ENCODE measurements at places on chromosomes 5 and 9.

DNA sequence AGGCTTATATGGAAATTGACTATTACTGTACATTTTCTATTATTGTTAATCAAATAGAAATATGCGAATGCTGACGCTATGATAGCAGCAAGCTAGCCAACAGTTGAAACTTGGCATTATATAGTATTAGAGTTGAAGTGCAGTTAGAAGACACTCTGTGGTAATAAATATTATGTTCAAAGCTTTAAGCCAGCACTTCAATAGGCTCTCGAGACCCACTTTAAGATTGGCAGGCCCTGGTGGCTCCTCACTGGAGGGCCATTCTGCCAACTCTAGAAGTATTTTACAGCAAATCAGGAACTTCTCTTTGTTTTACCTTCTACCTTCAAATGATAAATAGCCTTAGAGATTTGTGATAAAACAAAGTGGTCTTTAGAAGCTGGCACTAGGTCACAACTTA is 2029.0 kb upstream of the WWC1 start:
- DNase-seq, result no peak

DNA sequence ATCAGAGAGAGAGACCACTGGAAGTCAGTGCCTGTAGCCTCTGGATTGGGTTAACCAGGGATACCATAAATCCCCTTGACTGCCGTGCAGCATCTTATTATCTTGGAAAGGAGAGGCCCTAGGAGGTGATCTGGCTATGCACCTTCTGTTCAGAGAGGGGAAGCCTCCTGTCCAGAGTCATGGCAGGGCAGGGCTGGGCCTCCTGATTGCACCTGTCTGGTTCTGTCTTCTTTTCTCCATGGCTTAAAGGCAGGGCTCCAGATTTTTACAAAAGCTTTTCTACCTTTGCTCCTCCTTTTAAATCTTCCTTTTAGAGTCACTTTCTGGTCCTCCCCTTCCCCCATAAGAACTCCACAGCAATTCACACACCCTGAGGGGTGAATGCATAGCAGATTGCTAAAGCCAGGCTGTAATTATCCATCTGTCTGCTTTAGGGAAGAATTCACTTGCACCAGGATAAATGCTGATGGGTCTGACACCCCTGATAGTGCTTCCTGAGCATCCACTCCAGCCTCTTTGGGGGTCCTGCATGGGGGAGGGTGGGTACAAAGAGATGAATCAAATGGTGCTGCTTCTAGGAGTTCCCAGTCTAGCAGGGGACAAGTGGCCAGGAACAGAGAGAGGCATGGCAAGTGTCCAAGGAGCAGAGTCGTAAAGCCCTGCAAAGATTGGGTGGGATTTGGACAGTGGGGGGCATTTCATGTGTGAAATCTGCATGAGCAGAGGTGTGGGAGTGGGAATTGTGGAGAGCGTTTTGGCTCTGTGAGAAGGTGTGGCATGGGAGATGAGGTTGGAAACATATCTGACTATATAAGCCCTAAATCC is 141.3 kb upstream of the ALDH1B1 start:
- DNase-seq, result no peak

DNA sequence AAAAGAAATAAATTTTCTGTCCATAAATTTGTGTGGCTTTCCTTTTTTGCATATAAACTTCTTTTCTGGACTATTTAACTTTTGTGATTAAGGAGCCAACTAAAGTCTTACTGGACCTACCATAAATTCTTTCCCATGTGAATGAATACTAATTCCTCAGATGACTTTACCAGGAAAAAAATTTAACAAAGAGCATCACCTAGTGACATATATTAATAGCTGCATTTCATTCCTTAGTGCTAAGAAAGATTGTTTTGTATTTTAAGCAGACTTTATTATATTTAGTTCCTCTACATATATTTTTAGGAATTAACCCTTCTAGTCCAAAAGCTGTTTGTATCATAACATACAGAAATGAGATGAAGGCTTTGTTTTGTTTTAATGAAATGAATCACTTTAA is 64.4 kb downstream of the C9orf85 start:
- no peak for DNase-seq

- DNase-seq, result no peak
These were observed 78.5 kb downstream of the MYO10 start for GRCh38 chr5:16857635-16858034.

- DNase-seq, result no peak
These were observed 1.7 kb upstream of the ERAP2 start for GRCh38 chr5:96874631-96875030.

DNA sequence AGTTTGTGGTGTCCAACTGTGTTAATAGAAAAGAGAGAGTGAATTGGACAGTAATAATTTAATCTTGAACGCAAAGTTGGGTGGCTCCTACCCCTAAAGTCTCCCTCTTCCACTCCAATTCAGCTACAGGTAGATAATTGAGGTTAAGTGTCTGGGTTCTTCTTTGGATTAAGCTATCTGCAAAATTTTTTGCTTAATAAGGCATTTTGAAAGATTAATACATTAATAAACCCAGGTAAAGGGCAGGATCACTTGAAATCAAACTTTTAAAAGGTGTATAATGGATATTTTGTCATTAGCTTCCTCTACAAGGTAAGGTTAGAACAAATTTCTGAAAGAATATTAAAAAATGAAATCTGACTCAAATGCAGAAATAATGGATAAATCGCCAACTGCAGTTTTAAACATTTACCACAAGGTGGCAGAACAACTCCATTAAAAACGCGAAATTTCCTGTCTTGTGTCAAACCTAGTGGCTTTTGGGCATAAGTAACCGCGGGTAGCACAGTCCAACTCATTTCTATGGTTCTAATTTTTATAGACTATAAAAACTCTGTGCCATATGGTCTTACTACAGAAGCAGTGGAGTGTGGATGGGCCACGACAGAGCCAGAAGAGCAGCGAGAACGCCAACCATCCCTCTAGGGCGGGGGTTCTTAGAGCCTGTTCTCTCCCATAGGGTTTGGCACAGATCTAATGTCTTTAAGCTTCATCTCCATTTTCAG is 276.5 kb downstream of the ARHGEF28 start:
- DNase-seq, result no peak

DNA sequence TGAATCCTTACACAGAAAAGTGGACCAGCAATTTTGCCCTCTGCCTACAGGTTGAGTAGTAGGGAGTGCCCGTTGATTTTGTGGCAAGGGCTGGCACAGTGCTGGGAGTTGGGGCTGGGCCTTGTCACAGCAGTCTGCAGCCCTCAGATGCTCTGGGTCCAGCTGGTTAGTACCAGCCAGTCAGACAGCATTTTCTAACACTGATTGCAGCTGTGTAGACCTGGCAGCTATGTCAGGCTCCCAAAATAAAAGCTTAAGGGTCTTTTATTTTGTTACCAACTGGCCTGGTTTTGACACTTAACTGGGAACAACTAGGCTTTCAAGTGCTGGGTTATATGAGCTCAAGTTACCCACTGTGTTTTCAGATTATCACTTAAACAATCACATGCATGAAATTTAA is 57.7 kb downstream of the MAT2B start:
- no peak for DNase-seq

- no peak for DNase-seq
These were observed 62.5 kb upstream of the DNAH5 start for GRCh38 chr5:14006823-14007520.

- DNase-seq, result no peak
These were observed 107.3 kb upstream of the APC start for GRCh38 chr5:112630246-112631009.

DNA sequence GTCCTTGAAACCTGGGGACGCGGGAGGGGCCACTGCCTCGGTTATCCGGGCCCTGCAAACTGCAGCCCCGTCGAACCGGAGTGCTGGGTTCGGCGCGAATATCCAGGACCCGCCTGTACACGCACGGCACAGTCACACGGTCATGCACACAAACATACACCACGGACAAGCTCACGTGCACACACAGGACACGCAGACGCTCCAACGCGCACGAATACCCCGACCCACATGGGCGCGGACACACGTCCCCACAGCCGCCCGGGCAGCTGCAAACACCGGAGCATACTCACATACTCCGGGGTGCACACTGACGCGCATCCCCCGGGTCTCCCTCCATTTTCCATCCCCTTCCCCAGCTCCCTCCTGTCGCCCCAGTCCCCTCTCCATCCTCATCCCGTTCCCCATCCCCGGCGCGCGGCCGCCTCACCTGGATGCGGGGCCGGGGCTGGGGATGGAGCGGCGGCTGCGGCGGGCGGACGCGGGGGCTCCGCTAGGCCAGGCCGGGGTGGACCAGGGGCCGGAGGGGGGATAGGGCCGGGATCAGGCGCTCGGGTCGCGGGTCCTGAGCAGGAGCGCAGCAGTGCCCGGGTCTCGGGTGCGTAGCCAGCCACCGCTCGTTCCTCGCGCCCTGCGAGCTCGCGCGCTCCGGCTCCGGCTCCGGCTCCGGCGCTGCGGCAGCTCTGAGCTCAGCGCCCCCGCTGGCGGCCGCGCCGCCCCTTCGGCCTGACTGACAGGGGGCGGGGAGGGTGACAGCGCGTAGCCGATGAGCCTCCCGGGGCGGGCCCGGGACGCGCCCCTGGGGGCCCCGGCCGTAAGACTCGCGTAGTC is at the start of the genes EIF4E1B and SNCB:
Gene EIF4E1B (plus strand): TSS at position 823 of the 828 bp plus-strand sequence. CDS start 12,113 bp downstream, outside the sequence.
Gene SNCB (minus strand): TSS at position 682 of the 828 bp plus-strand sequence. CDS start 880 bp downstream, outside the sequence.
- no peak for DNase-seq

- no peak for DNase-seq
These were observed 10.6 kb upstream of the DPYSL3 start for GRCh38 chr5:147520450-147520849.

DNA sequence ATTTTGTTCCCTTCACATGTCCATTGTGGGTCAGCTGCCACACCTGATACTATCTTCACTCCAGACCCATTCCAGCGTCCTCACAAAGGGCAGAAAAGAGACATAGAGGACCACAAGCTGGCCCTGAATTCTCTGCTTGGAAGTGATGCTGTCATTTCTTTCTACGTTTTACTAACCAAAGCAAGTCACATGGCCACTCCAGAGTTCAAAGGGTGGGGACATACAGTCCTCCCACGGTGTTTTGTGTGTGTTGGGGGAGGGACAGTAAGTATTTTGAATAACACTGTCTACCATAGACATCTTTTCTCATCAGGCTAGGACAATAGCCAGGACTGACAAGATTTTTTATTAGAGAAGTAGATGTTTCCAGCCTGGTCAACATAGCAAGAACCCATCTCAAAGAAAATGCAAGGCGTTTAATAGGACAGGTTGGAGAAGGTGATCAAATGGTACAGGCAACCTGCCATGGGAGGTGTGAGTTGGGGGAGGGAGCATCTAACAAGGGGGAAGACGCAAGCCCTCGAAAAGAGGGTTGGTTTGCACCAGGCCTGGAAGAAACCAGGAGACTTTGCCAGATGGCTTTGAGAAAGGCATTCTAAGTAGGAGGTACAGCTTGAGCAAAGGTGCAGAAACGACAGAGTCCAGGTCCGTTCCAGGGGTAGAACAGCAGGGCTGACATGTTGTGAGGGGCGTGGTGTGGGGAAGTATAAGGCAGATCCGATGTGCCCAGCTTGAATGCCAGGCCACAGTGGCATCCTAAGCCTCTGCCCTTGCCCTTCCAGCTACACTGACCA is 11.3 kb upstream of the GLIPR2 start:
- no peak for DNase-seq

GRCh38 chr5:79774171-79774854 is 84.7 kb downstream of the CMYA5 start:
- DNase-seq, result no peak

DNA sequence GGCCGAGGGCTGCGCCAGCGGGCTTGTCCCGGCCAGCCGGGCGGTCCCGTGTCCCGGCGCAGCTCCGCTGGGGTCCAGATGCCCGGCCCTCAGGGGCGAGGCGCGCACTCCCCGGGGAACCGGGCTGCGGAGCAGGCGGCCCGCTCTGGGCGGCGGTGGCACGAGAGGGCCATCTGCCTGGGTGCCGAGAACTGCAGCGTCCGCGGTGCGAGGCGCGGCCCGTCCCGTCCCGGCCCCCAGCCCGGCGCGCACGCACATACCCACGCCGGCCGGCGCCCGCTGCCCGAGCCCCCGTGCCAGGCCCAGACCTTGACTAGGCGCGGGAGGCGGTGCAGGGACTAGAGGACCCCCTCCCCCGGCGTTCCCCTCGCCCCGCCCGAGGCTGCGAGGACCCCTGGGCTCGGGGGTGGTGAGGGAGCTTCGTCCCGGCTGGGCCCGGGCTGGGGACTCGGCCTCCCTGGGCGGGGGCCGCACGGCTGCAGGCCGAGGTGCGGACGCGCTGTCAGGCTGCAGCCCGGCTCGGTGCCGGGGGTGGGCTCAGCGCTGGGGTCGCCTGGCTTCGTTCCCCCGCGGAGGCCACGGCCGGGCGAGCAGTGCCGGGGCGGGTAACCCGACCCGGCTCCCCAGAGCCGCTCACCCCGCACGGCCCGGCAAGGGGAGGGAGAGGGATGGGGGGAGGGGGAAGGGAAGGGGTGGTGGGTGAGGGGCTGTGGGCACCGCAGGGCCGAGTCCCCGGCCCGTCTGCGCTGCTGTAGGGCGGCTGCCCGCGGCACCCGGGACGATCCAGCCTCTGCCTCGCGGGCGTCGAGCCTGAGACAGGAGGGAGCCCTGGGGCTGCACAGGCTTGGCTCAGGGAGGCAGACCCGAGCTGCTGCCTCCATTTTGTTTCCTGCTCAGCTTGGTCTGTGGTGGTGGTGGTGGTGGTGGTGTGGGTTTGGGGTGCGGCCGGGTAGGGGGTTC is 1.2 kb upstream of the NSD1 start:
- peak; percentile 18 for DNase-seq

GRCh38 chr5:124746916-124747790 is 714 bp upstream of the ZNF608 start:
- DNase-seq, result no peak

Measured in T-helper 17 cell (primary cell).